Activated naive CD4-positive, alpha-beta T cell (primary cell): ENCODE measurements at places on chromosomes 3 and 15.

- no peak for DNase-seq
Measured at GRCh38 chr3:48347500-48347899, 14.0 kb upstream of the SPINK8 start.

GRCh38 chr3:150345021-150345538 lies 63.0 kb upstream of the TSC22D2 start:
- DNase-seq: no peak

DNA sequence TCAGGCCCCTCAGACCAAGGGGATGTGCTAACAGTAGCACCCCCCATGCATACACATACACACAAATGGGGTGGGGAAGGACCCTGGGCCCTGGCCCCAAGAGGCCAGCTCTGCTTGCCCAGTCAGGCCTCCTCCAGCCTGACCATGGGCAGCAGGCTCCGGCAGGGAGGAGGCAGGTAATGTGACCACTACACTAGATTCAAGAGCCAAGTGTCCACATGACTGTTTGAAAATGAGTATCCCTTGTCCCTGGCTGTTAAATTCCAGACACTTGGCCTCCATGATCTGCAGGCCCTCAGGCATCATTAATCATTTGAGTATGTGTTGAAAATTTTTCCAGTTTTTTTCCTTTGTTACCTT lies 13.9 kb upstream of the GNAI2 start:
- no peak for DNase-seq

- DNase-seq: no peak
Measured at GRCh38 chr15:101156509-101157159, 95.2 kb downstream of the CHSY1 start.
